ENCODE measurements at places on chromosomes 5 and 9.

DNA sequence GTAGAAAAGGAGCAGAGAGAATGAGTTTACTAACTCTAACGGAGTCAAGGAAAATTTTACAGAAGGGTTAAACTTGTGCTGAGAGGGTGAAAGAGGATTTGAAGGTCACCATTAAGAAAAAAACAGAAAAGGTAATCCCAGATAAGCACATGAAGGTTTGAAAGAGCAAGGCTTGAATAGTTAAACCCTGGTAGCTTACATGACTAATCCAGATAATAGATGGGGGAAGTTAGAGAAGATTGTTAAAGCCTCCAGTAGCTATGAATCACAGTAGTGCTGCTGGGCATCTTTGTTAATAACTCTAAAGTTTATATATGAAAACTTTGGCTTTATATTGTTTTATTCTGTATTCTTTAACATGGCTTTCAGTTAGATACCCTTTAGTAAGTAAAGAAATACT is 354.5 kb upstream of the FTMT start:
- no peak for DNase-seq

GRCh38 chr9:13502484-13502883 is 223.0 kb upstream of the MPDZ start:
- no peak for DNase-seq

GRCh38 chr9:99823681-99824377 is 2.1 kb downstream of the NR4A3 start:
- peak; percentile 86 for DNase-seq

GRCh38 chr5:65066387-65067146 is 297.8 kb downstream of the CWC27 start:
- DNase-seq, result no peak

- DNase-seq, result no peak
Observed at GRCh38 chr5:15384176-15384575, 115.8 kb upstream of the FBXL7 start.

GRCh38 chr9:136762915-136763648 is 1.2 kb downstream of the LCN15 start:
- DNase-seq, result peak; percentile 66

- DNase-seq, result no peak
Observed at GRCh38 chr5:76104027-76104426, 20.8 kb downstream of the SV2C start.

GRCh38 chr5:179118338-179118737 is 58.2 kb downstream of the ZNF354C start:
- DNase-seq, result no peak

DNA sequence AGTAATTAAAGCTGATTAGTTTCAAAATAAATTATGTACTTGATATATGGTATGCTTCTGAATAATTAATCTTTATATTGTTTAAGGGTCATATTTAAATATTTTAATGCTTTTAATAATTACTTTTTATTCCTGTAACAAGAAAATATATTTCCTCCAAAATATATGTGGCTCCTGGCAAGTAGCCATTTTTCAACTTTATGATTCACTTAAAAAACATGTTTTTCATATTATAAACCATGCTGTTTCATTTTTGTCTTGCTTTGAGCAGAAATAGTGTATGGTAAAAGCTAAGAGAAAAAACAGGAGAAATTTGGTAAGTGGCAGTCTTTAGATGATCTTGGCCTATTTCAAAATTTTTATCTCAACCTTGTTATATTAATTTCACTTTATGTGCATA is 14.6 kb downstream of the SPATA9 start:
- DNase-seq, result no peak

DNA sequence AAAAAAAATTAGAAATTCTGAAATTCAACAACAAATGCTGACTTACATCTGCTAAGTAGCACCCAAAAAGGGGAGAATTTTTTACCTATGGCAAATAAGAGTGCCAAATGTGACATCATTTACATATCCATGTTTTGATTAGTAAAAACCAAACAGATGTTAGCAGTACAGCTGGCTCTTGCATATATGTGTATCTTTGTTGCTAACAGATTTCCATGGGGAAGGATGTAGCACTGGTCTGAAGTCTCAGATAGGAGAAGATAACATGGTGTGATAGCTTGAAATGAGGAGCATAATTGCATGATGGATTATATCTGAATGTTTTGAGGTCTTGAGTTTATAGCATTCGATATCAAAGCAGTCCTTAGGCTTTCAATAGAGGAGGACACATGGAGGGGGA is 17.5 kb downstream of the PIK3R1 start:
- no peak for DNase-seq

- no peak for DNase-seq
Observed at GRCh38 chr9:14111696-14112095, 202.2 kb downstream of the NFIB start.

- no peak for DNase-seq
Observed at GRCh38 chr5:167602067-167602466, 689.4 kb upstream of the WWC1 start.

GRCh38 chr5:138305797-138306196 is 25.8 kb downstream of the CDC25C start:
- no peak for DNase-seq

DNA sequence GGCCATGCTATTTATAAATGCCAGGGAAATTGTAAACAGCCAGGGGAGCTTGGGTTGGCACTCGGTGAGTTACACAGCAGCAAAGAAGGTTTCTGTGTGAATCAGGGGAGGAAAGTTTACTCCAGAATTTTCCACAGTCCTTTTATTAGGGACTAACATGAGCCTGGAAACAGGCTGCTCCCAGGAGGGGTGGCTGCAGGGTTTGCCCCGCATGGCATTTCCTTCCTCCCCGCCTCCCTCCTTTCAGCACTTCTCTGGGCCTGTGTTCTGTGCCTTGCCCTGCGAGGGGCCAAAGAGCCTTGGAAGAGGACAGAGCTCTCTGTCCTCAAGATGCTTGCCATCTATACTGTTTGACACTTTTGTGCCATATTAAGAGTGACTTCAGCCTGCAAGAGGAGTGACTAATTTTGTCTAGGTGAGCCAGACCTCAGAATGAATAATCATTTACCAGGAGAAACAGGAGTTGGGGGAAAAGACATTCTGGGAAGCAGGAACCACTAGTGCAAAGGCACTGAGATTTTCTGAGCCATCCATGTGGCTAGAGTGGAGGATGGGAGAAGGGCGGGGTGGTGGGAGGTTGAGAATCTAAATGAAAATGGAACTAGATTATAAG is 1.8 kb downstream of the GSN start:
- DNase-seq, result no peak

DNA sequence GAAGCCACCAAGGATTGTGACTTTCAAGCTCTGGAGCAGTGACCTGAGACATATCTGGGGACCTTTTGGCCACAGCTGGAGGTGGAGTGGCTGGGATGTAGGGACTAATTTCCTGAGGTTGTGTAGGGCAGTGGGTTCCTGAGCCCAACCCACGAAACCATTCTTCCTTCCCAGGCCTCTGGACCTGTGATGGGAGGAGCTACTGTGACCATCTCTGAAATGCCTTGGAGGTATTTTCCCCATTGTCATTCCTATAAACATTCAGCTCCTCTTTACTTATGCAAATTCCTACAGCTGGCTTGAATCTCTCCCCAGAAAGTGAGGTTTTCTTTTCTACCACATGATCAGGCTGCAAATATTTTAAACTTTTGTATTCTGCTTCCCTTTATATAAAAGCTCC is 172.6 kb downstream of the TUSC1 start:
- DNase-seq, result no peak

DNA sequence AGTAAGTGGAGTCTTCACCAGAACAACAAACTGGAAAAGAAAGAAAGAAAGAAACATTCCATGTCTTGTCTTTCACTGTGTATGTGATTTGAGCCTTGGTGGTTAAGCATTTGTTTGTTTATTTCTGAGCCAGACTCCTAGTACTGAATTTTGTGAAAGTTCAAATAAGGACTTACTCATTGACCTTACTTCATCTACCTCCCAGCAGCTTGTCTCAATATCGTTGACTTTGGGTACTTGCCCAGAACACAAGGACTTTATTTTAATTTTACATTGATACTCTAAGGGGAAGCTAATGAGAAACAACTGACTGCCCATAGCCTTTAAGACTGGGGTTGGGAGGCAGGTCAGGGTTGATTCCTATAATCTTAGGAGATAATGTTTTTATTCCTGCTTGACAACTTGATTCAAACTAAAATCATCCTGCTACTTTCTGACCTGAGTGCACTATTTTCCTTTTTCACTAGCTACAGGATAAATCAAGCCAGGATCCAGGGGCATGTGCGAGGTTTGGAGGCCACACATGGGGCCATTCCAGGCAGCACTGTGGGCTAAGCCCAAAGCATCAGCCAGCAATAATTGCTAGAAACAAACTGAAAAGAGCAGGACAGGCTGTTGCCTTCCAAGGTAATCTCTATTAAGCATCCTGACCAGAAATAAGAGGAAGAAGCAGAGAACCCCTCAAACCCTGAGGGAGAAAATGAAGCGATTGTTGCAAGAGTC is 138.9 kb upstream of the RUSC2 start:
- DNase-seq, result no peak

- DNase-seq, result no peak
Observed at GRCh38 chr9:17894501-17895160, 315.8 kb downstream of the SH3GL2 start.

DNA sequence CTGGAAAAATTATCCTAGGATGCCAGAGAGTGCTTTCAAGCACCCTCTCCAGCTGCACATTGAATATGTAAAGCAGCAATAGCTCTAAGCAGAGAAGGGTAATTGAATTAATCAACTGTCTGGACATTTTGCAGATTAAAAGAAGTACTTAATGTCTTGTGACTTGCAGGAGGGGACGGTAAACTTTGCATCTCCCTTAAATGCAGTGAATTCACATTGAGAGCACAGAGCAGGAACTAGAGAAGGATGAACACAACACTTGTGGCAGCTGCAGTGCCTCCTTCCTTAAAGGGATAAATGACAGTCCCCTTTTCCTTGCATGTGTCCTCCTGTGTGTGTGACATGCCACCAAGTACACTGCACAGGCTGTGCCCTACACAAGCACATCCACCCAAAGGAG is 7.4 kb upstream of the CDK5RAP2 start:
- DNase-seq, result no peak

- DNase-seq, result no peak
Observed at GRCh38 chr5:140630292-140631035, 2.5 kb downstream of the CD14 start.

GRCh38 chr9:35791297-35791921 is at the start of gene NPR2:
NPR2 (plus strand) TSS chr9:35791591; CDS start chr9:35792409, 818 bp downstream.
- DNase-seq, result no peak

- DNase-seq, result no peak
Observed at GRCh38 chr9:7209016-7209715, 451.4 kb downstream of the KDM4C start.

DNA sequence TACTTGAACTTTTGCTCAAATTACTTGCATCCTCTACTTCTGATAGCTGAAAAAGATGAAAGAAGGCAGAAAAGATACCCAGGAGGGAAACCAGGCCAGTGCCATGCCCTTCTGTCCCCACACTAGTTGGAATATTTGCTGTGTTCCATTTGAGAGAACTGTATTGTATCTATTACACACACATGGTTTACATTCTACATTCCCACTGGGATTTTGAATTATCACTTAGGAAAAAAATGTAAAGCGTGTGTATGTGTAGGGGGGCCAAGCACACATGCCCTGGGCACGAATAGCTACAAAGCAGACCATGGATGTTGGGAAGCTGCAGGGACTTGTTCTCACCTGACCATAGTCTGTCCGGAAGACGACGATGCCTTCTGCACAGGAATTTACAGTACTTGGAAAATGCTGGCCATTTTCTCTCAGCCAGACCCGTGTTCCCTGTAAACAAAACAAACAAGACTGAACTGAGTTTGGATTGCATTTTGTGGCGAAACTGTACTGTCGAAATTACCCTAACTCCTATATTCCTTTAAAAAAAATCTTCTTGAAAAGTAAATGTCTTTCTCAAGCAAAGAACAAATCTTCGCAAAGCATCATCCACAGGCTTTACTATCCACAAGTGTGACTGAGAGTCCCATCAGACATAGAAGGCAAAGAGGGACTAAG is 58.7 kb downstream of the MYO10 start:
- DNase-seq, result no peak

- no peak for DNase-seq
Observed at GRCh38 chr5:80170117-80170535, 85.7 kb downstream of the SERINC5 start.

GRCh38 chr5:17604951-17605350 is 968 bp downstream of the TAF11L11 start:
- no peak for DNase-seq

GRCh38 chr5:177963966-177964365 is 32.1 kb downstream of the PROP1 start:
- peak; percentile 31 for DNase-seq

DNA sequence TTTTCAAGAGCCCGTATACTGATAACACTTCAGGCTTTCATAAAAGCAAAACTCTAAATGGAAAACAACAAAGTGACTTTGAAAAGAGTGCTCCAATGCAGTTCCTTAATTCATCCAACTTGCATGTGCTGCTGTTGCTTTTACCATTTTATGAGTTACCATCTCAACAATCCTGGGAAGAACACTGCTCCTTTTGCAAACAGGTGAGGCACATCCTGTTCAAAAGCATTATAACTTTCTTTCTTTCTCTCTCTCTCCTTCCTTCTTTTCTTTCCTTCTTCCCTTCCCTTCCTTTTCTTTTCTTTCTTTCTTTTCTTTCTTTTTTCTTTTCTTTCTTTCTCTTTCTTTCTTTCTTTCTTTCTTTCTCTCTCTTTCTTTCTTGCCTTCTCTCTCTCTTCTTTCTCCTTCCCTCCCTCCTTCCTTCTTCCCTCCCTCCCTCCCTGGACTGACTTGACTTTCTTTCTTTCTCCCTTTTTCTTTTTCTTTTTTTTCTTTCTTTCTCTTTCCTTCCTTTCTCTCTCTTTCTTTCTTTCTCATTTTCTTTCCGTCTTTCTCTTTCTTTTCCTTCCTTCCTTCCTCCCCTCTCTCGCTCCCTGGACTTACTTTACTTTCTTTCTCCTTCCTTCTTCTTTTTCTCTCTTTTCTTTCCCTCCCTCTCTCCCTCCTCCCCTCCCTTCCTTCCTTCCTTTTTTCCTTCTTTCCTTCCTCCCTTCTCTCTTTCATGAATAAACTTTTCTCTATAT is 11.2 kb upstream of the PARP8 start:
- DNase-seq, result no peak

DNA sequence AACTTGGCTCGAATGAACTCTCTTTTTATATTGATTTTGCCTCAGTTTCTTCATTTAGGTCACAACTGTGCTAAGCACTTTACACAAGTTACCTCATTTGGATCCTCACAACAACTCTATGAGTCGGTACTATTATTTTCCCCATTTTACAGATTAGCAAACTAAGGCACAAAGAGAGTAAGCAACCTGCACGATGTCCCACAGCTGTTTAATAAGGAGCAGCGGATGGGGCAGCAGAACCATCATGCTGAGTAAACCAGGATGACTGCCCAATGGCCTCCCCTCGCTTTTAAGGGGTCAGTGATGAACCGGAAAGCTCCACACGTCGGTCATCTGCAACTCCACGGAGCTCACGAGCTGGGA is 607 bp downstream of the PRELID2 start:
- DNase-seq, result no peak

DNA sequence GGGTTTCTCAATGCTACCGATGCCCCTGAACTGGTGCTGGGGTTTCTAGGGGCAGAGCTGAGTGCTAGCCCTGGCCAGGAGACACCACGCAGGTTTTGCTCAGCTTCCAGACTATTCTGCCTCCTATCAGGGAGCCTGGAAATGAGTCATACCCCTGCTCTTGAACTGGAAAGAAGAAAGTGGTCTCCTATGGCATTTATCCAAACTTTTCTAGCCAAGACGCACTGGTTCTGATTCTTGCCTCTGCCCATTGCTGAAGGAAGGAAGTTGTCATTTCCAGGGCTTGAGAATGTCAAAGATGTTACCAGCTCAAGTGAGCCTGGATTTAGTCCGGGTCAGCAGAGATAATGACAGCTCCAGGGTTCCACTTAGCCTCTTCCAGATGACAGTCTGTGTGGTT is 561.9 kb downstream of the CDK5RAP2 start:
- DNase-seq, result no peak

- peak; percentile 80 for DNase-seq
Observed at GRCh38 chr9:129885018-129885669, 49.9 kb downstream of the USP20 start.
